ENCODE measurements at places on chromosomes 5 and 9.

DNA sequence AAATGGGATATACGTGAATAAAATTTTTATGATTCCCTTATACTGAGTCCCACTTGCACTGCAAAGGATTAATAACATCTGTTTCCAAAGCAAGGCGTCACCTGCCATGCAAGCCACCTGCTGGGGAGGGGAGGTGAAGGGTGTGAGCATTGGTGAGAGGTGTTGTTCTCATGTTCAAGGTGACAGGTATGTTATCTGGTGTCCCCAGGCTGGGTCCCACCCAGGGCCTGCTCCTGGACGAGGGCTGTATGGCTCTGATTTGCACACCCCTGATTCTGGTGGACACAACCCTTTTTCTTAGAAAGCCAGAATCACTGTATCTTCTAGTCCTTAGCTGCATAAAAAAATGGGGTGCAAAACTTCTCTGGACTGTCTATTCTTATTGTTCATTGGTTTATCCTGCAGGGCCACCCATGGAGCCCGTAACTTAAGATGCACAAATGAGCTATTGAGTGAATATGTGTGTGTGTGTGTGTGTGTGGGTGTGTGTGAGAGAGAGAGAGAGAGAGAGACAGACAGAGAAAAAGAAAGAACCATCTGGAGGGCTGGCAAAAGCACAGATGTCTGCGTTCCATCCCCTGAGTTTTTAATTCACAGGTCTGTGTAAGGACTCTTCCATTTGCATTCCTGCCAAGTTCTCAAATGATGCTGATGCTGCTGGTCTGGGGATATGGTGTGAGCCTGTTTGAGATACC, 53.7 kb downstream of the SYK start:
- no peak for DNase-seq

DNA sequence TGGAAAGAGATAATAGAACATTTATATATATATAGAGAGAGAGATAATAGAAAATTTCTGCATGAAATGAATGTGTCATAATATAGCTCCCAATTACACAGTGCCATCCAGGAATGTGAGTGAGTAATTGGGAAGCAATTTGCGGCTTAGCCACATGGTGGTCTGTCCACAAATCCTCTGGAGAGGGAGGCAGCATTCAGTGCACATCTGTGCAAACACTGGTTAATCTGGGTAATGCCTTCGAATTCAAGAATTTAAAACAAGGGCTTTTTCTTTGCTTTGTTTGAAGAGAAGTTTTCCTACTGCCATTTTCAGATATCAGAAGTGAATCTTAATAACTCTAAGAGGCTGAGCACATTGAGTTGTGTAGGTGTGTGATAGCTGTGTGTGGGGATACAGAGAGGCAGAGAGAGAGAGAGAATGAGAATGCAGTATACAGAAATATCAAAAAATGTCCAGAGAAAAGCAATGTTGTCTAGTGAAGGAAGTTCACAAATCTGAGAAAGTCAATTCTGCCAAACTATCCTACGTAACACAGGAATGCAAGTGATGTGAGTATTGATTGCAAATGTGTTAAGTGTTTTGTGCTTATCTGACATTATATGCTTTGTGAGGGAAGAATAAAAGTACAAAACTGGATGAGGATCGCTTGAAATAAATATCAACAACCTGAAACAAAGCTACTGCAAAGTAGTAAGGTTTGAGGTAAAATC, 134.6 kb downstream of the EDIL3 start:
- no peak for DNase-seq

GRCh38 chr9:78578072-78578471, 281.1 kb downstream of the PSAT1 start:
- no peak for DNase-seq

DNA sequence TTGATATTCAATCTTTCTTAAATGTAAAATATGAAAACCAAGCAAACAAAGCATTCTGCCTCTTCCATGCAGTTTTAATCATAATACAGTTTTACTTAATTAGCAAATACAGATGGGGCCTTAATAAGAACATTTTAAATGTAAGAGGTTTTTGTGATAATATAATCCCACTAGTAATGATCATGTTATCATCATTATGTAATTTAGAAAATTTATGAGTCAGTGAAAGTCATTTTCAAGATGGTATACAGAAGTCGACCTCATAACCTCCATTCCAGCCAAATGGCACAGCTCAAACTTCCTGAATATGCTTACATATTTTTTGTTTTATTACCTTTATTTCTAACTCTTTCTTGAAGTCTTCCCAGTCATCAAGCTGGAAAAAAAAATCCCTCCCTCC, 102.2 kb upstream of the GNA14 start:
- DNase-seq: no peak

GRCh38 chr9:133100506-133101355, 20.3 kb downstream of the RALGDS start:
- DNase-seq: no peak

DNA sequence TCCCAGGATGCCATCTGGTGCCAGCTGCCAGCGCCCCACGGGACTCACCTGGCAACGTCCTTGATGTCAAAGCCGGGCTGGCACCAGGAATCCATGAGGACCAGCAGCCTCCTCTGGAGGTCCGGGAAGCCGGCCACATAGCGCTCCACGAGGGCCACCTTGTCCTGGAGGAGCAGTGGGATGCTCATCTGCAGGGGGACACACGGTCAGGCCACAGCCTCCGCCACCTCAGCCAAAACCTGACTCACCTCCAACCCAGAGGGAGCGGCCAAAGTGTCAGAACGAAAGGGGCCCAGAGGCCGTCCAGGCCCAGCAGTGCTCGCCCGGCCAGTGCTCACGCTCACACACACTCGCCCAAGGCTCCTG, 56.5 kb downstream of the EXD3 start:
- no peak for DNase-seq

GRCh38 chr5:31098811-31099210, 94.7 kb upstream of the CDH6 start:
- no peak for DNase-seq

GRCh38 chr5:141973871-141974595, 5.1 kb downstream of the RNF14 start:
- no peak for DNase-seq

GRCh38 chr9:124347206-124347967, 67.9 kb downstream of the PSMB7 start:
- no peak for DNase-seq

DNA sequence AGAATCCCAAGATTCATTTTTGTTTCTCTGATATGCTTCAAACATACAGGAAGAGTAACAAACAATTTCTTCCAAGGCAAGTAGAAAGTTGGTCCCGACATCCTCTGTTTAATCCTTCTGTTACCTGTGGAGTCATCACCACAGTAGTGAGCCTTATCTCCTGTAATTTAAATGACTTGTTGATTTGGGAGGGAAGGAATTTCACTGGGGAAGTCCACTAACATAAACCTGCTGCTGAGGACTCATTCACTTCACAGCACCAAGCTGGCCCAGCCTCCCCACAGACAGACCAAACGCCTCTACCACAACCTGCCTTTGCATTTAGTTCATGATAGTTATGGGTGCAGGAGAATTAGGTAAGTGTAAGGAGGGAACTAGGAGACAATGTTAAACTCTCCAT, 63.2 kb downstream of the PRKACG start:
- no peak for DNase-seq

GRCh38 chr5:18264126-18264882, 630.0 kb downstream of the TAF11L14 start:
- DNase-seq: no peak

DNA sequence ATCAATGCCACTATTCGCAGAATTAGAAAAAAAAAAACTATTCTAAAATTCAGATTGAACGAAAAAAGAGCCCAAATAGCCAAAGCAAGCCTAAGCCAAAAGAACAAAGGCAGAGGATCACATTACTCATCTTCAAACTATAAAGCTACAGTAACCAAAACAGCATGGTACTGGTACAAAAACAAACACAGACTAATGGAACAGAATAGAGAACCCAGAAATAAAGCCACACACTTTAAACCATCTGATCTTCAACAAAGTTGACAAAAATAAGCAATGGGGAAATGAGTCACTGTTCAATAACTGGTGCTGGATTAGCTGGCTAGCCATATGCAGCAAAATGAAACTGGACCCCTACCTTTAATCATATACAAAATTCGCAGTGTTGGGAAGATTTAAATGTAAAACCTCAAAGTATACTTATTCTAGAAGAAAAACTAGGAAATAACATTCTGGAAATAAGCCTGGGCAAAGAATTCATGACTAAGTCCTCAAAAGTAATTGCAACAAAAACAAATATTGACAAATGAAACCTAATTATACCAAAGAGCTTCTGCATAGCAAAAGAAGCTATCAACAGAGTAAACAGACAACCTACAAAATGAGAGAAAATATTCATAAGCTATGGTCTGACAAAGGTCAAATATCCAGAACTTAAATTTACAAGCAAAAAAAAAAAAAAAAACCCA, 153.7 kb downstream of the NDUFS4 start:
- DNase-seq: no peak

GRCh38 chr5:102628441-102629175, 126.5 kb upstream of the PAM start:
- no peak for DNase-seq

DNA sequence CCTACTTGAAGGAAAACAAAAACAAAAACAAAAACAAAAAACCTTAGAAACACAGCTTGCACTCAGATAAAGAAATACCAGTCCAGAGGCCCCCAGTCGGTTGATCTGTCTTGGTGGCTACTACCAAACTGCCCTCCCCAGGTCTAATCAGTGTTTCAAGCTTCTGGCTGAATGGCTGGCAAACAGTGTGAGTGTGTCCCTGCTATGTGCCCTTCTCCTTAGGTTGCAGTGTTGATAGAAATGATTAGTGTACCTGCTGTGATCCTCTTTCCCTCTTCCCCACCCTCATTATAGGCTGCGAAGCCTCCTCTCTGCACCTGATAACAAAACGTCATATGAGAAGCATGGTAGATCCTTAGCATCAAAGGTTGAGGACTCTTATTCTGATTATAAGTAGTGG, 12.8 kb downstream of the NR4A3 start:
- no peak for DNase-seq

DNA sequence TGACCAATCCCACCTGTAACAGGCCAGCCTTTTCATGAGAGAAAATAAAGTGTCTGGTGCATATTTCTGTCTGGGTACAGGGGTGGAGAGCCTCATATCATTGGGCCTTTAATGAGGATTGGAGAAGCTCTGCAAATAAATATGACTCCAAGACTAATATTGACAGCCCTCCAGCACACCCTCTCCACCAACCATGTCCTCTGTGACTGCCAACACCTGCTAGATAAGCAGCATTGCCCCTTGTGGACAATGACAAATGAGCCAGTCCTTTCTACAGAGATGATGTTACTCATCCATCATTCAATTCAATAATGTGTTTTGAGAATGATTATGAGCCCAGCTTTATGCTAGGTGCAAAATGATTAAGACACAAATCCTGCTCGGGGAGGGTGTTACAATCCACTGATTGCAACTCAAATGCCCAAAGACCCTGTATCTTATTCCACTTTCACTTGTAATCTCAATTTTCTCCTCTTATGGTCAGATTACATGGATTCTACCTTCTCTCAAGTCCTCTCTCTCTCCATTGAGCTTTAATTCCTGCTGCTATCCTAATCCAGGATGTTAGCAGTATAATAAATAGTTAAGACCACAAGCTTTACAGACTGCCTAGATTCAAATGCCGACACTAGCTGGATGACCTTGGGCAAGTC, 2.1 kb upstream of the GFRA3 start:
- DNase-seq: no peak

- no peak for DNase-seq
Measured at GRCh38 chr5:97425511-97425910, 242.5 kb upstream of the RIOK2 start.

- no peak for DNase-seq
Measured at GRCh38 chr5:124650147-124650561, 96.3 kb downstream of the ZNF608 start.

- no peak for DNase-seq
Measured at GRCh38 chr9:8633784-8634183, 834.2 kb upstream of the DMAC1 start.

GRCh38 chr5:39466846-39467245, 42.1 kb upstream of the DAB2 start:
- DNase-seq: no peak

- DNase-seq: no peak
Measured at GRCh38 chr9:26231391-26231790, 553.1 kb upstream of the TUSC1 start.

DNA sequence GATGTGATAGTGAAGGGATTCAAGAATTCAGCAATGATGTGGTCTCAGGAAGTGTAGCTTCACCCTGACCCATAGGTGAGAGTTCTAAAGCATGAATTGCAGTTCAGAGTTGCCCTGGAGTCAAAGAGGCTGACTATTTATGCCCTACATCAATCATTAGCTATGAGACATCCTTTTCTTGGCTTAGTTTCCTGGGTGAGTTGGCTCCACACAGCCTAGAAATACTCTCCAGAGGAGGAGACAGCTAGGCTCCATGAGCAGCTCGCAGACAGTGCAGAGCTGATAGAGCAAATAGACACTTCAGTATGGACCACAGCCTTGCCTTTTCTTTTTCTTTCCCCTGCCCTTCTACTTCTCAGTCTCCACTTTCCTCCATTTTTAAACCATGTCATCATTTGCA, 1651.8 kb downstream of the MAT2B start:
- no peak for DNase-seq

DNA sequence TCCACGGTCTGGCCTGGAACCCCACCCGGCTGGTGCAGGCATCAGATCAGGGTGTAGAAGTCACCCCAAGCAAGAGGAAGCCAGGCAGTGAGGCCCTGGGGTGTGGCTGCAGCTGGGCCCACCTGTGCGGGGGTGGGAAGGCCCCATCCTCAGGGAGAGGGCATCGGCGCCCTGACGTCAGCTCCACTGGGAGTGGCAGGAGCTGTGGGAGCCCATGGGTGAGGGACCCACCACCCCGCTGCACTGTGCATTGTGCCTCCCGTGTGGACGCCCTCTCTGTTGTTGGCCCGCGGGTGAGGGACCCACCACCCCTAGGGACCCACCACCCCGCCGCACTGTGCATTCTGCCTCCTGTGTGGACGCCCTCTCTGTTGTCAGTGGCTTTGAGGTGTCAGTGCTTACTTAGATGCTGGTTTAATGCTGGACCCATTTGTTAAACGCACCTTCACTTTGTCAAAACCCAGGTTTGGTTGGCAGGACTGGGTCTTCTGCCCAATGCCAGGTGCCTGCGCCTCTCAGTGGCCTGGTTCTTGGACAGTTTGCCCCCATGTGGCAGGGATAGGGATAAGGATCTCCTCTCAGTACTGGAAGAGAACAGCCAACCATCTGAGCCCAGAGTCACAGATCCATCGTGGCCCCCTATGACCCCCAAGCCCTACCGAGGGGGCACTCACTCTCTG, 6.9 kb upstream of the EXOC3 start:
- peak; percentile 36 for DNase-seq

- DNase-seq: no peak
Measured at GRCh38 chr5:173868096-173868880, 19.9 kb upstream of the CPEB4 start.

DNA sequence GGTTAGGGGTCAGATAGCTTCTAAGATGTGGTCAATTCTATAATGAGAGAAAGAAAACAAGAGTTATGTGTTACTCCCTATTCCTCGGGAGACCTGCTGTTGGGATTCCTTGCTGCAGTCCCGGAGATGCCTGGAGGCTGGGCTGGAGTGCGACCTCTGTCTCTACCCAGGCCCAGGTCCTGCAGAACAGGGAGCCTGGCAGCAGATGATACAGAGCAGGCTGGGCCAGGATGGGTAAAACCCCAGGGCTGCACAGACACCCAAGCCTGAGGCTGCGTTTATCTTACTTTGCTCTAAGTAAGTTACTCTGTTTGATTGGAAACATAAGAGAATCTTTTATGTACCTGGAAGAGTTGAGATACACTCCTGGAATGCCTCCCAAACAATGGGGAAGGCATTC, 26.9 kb upstream of the FAM120AOS start:
- DNase-seq: no peak
